ENCODE measurements at places on chromosomes 6 and 20.

GRCh38 chr20:49677777-49678758 lies 35.6 kb downstream of the B4GALT5 start:
- no peak for DNase-seq

GRCh38 chr20:59663513-59664060 lies 59.2 kb downstream of the PHACTR3 start:
- DNase-seq: no peak

DNA sequence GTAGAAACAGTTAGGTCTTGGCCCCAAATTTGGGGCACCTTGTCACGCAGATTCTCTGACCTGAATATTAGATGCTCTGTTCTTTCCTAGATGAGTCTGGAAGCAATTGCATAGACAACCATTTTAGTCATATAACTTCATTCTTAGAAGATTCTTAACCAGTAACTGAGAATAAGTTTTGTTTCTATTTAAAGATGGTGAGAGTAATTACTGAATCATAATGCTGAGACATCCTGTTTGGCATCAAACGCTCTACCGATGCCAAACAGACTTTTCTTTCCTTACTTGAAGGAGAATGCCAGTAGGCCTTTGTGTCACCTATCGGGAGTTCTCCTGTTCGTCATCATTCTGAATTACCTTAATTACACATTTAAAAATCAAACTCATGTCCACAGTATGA lies 131.6 kb upstream of the ID4 start:
- DNase-seq: no peak

DNA sequence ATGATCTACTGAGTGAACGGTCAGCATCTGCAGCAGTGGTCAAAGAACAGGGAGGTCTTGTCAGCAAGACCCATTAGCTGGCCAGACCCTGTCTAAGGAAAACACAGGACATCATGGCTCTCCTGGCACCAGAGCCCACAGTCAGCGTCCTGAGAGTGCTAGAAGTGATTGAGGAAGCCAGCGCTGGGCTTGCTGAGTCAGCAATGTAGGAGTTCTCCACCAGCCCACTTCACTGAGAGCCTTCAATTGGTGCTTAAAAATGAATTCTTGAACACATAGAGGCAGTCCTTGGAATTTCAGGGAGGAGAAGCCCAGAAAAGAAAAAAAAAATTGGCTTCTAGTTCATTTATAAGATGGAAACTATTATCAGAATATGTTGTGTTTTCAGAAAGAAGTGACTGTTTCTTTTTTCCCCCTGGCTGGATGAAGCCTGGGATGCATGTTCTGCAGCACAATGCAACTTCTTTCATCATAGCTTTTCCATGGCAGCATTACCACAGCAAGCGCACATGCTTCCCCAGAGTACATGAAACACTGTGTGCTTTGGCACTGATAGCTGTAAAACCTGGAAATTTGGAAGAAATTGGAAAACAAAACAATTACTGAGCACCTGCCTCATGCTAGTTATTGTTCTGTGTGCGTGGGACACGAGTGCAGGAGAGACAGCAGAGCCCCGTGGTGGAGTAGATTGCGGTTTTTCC lies 899.9 kb downstream of the C6orf118 start:
- no peak for DNase-seq

DNA sequence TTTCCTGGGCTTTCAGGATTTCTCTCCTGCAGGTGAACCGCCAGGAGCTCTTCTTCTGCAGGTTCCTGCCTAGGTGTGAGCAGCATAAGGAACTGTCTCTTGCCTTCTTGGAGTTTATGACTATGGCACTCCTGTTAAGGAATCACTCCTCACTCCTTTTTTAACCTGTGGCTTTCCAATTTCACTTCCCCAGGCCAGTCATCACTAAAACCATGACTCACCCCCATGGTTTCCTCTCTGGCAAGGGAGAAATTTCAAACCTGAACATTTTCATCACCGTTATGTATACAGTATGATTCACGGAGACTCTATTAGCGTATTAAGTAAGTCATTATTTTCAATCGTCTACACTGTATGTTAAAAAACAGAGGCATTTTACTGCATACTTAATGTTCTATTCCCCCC lies 78.2 kb upstream of the ARID1B start:
- no peak for DNase-seq

DNA sequence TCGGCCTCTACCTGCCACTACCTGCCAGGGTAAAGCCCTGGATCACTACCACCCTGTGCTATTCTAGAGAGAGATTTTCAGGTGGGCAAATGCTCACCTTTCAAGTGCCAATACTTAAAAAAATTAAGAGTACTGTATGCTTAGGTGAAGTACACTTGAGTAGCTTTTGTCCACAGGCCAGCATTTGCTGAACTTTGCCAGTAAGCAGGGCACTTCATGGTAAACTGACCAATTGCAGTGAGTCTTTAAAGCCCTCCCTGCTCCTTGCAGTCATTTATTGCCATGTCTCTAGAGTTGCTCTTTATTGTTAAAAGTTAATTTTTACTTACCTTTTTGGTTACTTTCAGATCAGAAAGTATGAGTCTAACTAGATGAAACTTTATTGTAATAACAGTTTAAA lies 58.5 kb downstream of the PLAGL1 start:
- no peak for DNase-seq

GRCh38 chr20:49450281-49450721 lies 32.2 kb downstream of the KCNB1 start:
- DNase-seq: no peak

GRCh38 chr6:16277101-16277981 lies 39.0 kb downstream of the GMPR start:
- DNase-seq: peak; percentile 70

- DNase-seq: no peak
Measured at GRCh38 chr6:137233911-137234863, 15.0 kb upstream of the IFNGR1 start.

- no peak for DNase-seq
Measured at GRCh38 chr6:97176468-97176867, 106.5 kb downstream of the MMS22L start.

- DNase-seq: no peak
Measured at GRCh38 chr20:25038103-25038410, 19.9 kb downstream of the ACSS1 start.

DNA sequence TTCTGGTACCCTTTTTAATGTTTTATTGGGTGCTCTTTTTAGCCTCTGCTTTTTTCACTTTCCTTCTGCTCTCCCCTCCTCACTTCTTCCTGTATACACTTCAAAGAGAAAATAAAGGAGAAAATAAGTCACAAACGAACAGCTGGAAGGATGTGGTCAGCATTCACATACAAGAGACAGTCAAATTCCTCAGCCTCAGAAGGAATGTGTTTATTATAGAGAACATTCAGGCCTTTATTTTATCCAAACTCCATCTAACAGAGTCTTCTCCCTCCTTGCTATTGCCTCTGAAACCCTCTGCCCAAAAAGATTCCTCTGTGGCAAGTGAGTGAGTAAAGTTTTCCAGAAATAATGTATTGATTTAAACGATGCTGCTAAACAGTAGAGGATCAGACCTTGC lies 490.4 kb downstream of the FRK start:
- no peak for DNase-seq

DNA sequence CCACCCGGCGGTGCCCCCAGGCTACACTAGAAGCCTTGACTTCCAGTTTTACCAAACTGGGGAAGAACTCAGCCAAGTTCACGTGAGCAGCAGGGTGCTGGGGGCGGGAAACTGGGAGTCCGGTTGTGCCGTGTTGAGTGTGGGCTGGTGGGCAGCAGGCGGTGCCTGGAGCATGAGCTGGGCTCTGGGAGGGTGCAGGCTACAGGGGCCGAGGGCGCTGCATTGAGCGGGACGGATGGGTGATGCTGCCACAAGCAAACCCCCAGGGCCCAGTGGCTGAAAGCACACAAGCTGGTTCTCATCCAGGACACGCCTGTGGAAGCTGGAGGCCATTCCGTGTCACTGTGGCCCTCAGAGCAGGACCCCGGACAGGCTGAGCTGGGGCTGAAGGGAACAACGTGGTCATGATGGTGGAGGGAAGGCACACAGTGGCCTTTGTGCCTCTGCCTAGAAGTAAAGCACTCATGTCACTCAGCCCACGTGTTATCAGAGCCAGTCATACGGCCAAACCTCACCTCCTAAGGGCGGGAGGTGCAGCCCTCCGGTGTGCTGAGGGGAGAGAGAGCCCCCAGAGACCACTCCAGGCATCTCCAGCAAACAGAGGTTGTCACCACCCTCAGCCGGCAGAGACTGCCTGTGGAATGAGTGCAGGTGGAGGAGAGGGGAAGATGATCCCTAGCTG lies 29.5 kb downstream of the RBM38 start:
- no peak for DNase-seq

- no peak for DNase-seq
Measured at GRCh38 chr20:62297449-62298227, 5.2 kb upstream of the ADRM1 start.

- no peak for DNase-seq
Measured at GRCh38 chr6:169627736-169628607, 73.9 kb downstream of the WDR27 start.

- peak; percentile 69 for DNase-seq
Measured at GRCh38 chr6:169035385-169036240, 218.0 kb downstream of the THBS2 start.

GRCh38 chr20:57176842-57177241 lies 89.6 kb downstream of the BMP7 start:
- DNase-seq: no peak

DNA sequence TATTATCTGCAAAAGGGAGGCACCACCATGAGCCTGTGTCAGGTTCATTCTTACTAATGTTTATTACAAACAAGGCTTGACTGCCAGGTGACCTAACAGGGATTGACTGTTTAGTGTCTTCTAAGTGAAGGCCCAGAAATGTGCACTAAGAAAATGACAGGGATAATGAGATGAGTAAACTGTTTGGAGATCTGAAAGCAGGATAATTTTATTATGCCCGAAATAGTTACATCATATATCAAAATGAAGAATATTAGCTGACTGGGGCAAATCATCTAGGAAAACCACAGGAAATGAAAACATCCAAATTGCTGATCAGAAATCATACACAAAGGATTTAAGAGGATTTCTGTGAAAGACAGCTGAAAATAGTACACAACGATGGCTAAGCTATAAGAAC lies 516.7 kb downstream of the HDGFL1 start:
- no peak for DNase-seq

GRCh38 chr20:13046409-13046808 lies 37.6 kb downstream of the SPTLC3 start:
- no peak for DNase-seq

DNA sequence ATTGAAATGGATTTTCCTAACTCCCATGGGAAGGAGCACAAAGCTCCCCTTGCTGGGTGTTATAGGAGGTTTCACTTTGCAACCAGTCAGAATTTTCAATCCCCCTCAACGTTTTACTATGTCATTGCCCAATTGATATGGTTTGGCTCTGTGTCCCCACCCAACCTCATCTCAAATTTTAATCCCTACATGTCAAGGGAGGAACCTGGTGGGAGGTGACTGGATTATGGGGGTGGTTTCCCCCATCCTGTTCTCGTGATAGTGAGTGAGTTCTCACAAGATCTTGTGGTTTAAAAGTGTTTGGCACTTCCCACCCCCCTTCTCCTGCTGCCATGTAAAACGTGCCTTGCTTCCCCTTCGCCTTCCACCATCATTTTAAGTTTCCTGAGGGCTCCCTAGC lies 62.9 kb downstream of the ZMYND8 start:
- no peak for DNase-seq

- no peak for DNase-seq
Measured at GRCh38 chr6:136160250-136160649, 89.9 kb downstream of the MTFR2 start.

DNA sequence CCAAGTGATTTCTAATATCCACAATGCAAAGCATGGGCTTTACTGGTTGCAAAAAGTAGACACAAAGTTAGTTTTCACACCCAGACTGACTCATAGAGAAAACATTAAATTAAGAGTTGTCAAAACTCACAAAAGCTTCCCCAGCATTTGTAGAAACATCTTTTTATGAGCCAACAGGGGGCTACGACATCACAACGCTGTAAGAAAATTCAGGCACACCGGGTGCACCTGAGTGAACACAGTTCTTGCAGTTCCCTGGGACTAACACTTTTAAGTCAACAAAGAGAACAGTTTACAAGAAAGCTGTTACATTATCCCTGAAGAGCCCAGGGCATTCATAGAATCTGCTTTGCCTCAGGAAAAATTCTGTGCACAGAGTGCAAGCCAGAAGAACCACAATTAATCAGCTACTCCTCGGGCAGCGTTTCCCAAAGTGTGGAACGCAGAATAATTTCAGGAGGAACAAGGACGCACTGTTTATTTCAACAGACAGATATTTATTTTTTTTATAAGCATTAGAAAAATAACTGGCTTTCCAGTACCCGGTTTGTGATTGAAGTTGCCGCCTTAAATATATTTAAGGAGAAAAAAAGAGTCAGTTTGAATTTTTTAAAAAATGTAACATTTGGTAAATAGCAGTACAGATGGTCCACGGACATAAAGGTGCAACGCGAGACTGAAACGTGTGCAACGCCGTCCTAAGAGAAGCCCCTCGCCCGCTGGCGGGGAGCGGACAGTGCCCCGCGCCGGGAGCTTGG lies 1.2 kb downstream of the NCOA5 start:
- no peak for DNase-seq

- DNase-seq: no peak
Measured at GRCh38 chr20:45564760-45565276, 14.3 kb downstream of the WFDC8 start.

GRCh38 chr6:92024110-92024509 lies 1395.2 kb downstream of the EPHA7 start:
- no peak for DNase-seq

DNA sequence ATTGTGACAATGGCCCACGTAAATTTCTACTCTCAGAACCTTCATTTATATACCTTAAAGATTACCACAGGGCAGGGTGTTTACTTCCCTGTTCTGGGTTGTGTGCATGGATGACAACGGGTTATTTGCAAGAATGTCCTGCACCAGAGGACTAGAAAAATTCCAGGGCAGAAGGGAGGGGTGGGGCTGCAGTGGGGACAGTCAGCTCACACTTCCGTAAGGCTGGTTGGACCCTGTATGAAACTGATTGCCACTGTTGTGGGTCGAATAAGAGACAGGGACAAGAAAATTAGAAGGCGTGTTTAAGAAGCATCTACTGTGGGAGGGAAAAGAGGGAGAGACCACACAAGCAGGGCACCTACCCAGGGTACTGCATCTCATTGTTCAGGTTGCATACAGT lies 96.5 kb downstream of the SNAP25 start:
- no peak for DNase-seq

DNA sequence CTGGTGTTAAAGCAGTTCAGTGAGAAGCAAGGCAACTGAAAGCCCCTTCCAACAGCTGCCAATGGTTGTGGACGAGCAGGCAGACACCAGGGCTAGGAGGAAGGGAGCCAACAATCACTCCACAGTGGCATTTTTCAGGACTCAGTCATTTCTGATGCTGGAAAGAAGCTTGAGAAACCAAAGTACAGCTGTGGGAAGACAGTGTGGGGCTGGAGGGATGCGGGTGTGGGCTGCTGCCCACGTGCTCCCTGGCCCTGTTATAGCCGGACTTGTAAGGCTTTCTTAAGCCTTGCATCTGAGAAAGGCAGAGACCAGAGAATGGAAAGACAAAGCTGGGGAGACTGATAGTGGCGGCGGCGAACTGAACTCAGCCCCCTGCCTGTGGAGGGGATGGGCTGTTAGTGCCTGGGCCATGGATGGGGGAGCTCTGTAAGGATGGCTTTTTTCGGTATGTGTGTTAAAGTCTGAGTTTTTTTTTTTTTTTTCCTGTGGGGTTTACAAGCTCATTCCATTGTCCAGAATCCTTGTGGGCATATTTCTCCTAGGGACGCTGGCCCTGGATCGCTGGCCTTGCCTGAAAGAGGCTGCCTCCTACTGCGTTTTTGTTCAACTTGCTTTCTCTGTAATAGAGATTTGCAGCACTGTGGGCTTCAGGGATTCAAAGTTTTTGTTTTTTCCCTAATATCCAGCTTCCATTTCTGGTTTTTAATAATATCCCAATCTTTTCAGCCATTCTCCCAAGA lies 91.7 kb downstream of the GJA10 start:
- peak; percentile 67 for DNase-seq

Data from femur (tissue), 1 donor.